ENCODE measurements at places on chromosomes 6 and 20.
A peak's percentile ranks its signal among the peaks of the same experiment; 100 is the strongest.

GRCh38 chr6:85261271-85261670, 188.6 kb upstream of the NT5E start:
- no peak for DNase-seq

DNA sequence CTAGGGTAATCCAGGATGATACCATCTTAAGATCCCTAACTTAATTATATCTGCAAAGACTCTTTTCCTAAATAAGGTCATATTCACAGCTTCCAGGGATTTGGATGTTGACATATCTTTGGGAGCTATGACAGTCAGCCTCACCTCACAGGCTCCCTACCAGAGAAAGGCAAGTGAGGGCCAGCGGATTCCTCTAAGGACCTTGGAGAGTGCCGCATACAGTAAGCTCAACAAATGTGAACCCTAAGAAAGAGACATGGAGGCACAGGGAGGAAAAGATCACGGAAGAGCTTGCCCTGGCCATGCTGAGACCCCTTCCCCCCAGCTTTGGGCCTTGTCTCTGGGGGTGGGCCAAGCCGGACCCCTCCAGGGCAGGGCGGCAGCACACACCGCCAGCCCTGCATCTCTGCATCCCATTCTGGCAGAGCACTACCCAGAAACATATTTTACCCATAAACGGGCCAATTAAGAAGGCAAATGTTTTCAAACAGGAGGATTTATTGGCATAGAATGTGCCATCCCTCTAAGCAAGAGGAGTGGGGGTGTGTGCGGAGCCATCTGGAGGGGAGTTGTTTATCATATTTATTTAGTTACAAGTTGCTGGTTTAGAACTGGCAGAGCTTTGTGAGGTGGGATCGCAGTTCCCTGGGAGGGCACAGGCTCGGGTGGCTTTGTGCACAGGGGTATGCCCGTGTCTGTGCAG, 55.4 kb downstream of the CHMP4B start:
- DNase-seq, result no peak

- DNase-seq, result peak; percentile 88
Observed at GRCh38 chr20:10309326-10309725, 90.7 kb downstream of the SNAP25 start.

DNA sequence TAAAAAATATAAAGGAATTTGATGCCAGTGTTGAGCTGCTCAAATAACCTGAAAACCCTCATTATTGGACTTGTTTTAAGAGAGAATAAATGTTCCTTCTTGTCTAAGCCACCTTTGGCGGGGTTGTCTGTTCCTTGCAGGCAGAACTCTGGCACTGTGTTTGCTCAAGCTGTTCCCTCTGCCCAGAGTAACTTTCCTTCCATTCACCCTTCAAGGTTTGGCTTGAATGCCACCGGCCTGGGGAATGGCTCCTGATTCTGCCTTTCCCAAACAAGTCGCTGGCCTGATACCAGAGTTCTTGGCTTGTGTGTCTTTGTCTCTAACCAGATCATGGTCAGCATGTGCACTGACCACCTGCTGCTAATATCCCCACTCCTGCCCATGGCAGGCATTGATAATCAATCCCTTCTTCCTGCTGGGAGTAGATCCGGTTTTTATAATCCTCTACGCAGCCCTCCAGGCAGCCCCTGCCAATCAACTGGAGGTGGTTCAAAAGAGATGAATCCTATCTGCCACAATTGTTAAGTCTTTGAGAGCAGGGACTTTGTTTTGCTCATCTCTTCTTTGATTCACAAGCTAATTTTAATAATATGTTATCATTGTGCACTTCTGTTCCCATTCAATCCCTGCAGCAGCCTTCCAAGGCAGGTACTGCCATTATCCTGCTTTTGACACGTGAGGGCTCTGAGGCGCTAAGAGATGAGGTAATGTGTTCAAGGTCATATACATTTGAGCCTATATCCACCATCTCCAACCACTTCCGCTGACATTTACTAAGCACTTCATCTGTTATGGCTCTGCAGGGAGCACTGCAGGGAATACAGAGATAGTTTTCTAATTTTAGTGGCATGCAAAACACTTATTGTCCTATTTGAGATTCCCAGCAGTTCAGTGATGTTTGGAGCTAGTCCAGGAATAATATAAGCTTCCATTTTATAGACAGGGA, 3.1 kb upstream of the CCM2L start:
- no peak for DNase-seq

GRCh38 chr6:149723771-149724417, 6.0 kb upstream of the LATS1 start:
- peak; percentile 84 for DNase-seq

GRCh38 chr6:46254946-46255345, 84.2 kb upstream of the ENPP5 start:
- DNase-seq, result no peak

DNA sequence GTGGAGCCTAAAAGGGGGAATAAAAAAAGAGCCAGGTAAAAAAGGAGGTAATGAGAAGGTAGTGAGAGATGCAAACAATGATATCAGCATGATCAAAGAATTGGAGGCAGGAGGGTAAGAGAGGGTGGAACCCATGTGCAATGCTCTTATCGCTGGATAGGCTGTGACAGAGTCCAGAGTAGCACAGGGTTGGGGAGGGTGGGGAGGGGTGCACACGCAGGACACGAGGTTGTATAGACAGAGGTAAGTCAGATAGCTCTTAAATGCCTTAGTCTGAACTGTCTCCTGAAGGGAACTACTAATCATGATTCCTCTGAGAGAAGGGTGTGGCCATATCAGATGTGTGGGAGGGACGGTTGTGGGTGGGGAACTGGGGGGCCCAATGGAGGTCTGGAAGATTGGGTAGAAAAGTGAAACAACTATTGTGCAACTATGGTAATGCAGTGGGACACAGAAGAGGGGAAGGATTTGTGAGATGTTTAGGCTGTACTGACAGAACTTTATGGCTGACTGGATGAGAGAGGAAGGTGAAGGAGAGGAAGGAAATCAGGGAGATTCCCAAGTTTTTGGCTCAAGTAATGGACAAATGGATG, 354.8 kb downstream of the BTBD9 start:
- no peak for DNase-seq

DNA sequence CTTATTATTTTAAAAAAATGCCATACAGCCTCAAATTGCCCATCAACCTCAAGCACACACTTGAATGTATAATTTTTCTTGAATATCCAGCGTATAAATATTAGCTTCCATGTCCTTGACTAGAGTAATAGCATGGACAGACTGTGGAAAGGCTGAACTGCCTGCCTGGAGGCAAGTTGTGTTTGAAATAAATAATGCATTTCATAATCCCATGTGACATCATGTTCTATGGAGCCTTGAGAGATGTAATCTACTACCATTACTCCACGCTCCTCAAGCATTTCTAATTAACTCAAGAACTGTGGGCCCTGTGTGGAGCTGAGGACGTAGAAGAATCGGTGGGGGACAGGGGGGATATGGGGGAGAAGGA, 94.2 kb downstream of the CDS2 start:
- no peak for DNase-seq

DNA sequence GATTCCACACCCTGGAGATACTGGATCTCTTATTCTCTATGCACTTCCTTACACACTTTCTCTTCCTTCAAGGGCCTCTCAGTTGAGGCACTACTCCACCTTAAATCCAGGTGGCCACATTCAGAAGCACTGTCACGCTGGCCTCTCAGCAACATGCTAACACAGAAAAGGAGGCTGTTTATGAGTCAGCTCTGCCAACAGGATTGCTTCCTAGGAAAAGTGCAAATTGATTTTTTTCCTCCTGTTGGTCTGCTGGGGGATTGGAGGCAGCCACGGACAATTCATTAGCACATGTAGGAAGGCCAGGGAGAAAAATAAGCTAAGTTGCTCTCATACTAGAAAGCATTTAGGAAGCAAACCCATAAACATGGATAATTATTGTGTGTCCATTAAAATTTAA, 20.9 kb downstream of the LY86 start:
- DNase-seq, result no peak

DNA sequence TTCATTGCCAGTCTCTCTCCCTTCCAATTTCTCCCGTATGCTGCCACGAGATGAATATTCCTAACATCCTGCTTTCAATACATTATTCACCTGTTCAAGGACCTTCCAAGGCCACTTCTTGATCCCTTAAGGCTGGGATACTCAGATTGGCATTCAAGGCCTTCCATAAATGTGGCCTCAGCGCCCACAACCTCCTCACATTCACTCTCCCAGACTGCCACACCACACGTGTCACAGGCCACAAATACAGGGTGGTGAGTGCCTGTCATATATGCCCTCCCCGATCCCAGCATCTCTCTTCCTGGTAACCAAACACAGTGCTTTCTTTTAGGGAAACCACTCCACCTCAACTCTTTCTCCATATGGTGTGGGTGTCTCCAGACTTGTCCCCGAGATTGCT, 55.5 kb downstream of the TTI1 start:
- no peak for DNase-seq

DNA sequence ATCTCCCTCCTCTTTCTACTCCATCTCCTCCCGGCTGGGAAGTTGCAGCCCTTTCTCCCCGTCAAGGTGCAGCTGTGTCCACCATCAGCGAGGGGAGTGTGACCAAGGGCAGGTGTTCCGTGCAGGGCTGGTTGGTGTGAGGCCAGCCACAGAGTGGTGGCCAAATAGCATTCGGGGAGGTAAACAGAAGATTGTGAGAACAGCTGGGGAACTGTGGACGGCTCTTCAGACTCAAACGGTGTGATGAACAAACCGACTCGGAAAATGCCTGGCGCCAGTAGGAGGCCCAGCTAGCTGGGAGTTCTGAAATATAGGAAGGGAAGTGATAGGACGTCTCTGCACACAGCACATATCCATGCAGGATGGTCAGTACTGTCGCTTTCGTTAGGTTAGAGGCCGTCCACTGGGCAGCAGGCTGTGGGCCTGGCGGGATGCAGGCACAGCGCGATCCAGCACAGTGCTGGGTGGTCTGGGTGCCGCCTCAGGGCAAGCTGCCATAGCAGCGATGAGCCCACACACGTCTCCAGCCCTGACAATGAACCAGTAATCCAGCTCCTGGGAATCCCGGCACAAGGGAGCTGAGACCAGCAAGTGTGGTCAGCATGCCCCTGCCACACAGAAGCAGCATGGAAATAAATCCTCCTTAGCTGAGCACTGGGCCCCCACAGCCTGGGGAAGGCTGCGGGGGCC, 258.1 kb downstream of the TAF4 start:
- no peak for DNase-seq

DNA sequence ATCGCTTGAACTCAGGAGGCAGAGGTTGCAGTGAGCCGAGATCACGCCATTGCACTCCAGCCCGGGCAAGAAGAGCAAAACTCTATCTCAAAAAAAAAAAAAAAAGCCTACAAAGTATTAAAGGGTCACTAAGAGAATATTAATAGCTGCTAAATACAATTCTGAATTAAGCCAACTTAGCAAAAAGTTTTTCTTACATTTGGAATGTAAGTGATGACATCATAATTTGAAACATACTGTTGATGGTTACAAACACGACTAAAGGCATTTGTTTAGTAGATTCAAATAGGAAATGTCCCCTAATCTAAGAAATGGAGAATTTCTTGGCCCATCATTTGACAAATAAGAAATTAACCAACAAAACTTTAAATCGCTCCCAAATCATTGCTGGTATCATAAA, 282.8 kb downstream of the RNGTT start:
- DNase-seq, result no peak

DNA sequence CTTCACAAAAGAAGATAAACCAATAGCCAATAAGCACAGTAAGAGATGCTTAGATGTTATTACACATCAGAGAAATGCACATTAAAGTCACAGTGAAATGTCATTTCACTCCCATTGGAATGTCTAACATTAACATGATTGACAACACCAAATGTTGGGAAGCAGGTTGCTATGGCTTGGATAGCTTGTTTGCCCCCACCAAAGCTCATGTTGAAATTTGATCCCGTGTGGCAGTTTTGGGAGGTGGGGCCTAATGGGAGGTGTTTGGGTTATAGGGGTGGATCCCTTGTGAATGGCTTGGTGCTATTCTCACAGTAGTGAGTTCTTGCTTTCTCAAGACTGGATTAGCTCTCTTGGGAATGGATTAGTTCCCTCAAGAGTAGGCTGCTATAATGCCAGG, 44.8 kb downstream of the MRAP2 start:
- no peak for DNase-seq

DNA sequence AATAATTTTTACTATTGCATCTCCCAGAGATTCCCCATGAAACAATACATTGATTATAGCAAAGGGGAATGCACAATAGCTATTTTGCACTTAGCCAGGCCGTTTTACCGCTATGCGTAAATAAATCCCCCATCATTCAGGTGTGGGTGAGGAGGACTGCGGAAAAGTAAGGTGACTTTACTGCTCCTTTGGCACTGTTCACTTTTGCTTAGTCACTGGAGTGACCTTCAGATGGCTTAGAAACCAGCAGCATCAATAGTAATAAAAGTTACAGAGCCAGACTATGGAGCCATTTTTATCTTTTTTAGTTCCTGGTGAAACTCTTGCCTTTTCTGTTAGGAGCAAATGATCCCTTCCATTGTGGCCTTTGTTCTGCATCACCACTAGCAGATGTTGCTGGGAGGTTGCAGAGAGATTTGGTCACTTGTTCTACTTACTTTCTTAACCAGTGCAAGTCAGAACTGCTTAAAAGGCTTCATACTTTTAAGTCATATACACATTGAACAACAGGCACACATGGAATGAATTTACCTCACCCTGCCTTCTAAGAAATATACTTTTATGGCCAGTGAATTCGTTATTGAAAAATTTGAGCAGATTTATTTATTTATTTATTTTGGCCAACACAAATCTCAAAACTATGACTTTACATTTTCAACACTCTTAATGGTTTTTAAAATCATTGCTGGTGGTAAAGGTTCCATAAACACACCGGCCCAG, 12.1 kb upstream of the BTBD3 start:
- DNase-seq, result no peak

GRCh38 chr6:135909737-135910387, 58.4 kb downstream of the PDE7B start:
- peak; percentile 66 for DNase-seq

- no peak for DNase-seq
Observed at GRCh38 chr6:106165885-106166485, 79.8 kb downstream of the PRDM1 start.

DNA sequence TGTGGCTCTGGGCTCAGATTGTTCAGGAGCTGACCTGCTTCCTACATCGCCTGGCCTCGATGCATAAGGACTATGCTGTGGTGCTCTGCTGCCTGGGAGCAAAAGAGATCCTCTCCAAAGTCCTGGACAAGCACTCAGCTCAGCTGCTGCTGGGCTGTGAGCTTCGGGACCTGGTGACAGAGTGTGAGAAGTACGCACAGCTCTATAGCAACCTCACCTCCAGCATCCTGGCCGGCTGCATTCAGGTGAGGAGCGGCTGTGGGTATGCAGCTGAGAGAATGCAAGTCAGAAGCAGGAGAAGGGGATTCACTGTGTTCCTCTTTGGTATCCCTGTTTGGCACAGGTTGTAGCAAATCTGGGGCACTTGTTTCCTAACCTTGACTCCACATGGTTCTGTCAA, 17.9 kb downstream of the CUL9 start:
- DNase-seq, result no peak

DNA sequence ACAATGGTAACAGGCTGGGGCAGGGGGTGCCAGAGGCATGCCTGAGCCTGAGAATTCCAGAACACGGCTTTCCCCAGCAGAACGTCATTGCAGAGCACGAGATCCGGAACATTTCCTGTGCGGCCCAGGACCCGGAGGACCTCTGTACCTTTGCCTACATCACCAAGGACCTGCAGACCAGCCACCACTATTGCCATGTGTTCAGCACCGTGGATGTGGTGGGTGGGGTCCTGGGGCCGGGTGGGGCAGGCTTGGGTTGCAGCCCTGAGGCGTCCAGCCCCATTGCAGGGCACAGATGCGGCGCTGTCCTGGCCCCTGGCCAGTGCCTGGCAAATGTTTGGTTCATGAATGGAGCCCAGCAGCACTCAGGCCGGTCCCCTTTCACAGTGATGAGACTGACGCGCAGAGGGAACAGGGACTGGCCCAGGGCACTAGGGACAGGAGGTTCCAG, 57.1 kb downstream of the TCP11 start:
- no peak for DNase-seq

- DNase-seq, result no peak
Observed at GRCh38 chr20:46680684-46681031, 8.6 kb downstream of the TP53RK start.
